ENCODE measurements at places on chromosomes 11 and 22.

DNA sequence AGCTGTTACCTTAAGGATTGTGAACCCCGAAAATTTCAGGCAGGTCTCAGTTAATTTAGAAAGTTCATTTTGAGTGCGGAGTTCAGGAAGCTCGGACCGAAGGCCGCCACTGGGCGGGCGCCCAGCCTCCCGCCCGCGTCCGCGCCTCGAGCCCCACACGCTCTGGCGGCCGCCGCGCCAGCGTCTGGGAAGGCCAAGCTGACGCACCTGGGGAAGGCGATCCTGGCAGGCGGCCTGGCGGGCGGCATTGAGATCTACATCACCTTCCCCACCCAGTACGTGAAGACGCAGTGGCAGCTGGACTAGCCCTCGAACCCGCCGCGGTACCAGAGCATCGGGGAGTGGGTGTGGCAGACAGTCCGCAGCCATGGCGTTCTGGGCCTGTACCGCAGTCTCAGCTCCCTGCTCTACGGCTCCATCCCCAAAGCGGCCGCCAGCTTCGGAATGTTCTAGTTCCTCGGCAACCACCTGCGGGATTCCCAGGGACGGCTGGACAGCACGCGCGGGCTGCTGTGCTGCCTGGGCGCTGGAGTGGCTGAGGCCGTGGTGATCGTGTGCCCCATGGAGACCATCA lies 79.5 kb downstream of the CCDC83 start:
- no peak for DNase-seq

GRCh38 chr22:30127749-30128166 lies 47.5 kb downstream of the HORMAD2 start:
- DNase-seq = peak; percentile 27

GRCh38 chr11:662689-663274 lies 25.7 kb downstream of the DRD4 start:
- no peak for DNase-seq

DNA sequence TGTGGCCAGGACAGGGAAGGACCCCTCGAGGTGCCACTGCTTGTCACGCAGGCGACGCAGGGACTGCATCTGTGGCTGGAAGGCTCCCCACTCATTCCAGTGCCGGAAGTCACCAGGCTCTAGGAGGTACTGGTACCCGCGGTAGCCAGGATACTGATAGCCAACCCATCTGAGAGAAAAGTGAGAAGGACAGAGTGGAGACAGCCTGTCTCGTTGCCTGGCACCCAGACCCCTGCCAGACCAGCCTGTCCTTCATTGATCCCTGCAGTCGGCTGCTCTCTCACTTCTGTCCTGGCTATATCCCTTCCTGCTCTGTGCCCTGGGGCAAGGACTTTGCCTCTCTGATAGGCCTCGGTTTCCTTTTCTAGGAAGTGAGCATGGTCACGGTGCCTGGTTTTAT lies 9.6 kb upstream of the TPST2 start:
- DNase-seq = no peak

DNA sequence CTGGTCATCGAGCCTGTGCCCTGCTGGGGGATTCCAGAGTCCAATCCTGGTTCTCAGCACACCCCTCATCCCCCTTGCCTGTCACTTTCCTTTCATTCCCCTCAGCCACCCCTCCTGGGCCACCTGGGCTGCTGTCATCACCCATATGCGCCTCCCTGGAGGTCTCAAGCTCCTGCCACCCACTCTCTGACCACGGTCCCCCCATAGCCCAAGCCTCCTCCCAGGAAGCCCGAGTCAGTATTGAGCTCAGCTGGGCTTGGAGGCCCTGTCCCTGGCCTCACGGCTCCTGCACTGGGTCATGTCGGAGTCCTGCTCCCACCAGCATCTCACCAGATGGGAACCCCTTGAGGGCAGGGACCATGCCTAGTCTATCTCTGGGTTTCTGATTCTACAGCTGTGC lies 44.6 kb downstream of the NFAM1 start:
- DNase-seq = no peak
